ENCODE measurements at places on chromosomes 5 and 9.
A peak's percentile ranks its signal among the peaks of the same experiment; 100 is the strongest.

GRCh38 chr5:76473661-76474060 is 70.6 kb downstream of the IQGAP2 start:
- no peak for DNase-seq

DNA sequence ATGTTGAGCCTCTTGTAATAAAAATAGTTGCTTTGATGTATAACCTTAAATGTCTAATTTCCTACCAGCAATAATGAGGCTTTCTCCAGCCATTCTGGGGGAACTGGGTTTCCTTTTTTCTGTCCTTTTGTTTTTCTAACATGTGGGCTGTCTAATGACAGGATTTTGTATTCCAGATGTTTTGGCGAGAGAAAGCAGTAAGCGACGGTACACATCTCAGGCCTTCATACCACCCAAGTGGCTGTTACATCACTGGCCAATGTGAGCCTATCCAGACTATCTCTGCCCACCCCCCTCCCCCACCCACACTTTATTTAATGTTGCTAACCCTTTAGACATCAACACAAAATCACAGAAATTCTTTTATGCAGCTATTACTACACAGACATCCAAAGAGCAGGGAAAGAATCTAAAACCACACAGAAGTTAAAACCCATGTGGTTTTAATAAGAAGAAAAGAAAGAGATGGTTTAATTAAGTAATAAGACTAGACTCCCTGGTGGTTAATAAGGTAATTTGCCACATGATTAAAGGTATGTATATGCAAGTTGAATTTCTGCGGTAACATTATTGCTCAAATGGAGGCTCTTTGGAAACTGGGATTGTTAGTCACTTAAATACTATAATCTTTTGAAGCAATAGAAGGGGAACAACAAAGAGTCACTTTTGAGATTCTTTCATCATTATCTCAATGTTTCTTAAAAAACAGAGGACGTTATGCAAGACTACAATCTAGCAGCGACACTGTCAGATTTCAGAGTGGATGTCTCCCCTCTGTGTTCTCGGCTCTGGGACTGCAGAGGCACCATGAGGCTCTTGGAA is 365.1 kb downstream of the ENC1 start:
- DNase-seq: peak; percentile 51

- DNase-seq: no peak
Observed at GRCh38 chr5:172985596-172985995, 2.0 kb downstream of the ATP6V0E1 start.

- DNase-seq: no peak
Observed at GRCh38 chr5:178440181-178440580, 150.0 kb downstream of the COL23A1 start.

DNA sequence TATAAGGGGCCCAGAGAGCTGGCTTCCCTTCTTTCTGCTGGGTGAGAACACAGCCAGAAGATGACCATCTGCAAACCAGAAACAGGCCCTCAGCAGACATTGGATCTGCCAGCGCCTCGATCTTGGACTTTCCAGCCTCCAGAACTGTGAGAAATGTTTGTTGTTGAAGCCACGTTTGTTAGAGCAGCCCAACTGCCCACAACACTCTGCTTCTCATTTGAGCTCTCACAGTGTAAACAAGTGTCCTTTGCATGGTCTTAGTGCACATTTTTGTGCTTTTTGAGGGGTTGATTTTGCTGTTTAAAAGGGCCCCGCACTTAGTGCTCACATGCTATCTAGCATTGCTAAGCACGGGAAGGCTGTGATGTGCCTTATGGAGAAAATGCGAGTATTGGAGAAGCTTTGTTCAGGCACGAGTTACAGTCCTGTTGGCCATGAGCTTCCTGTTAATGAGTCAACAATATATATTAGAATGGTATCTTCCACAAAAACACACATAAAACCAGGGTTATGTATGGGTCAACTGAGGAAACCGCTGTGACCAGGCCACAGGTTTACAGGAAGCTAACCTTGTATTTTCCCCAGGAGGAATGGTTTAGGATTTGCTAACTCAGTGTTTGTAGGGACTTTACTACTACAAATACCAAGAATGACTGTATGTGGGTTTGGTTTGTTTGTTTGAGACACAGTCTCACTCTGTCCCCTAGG is 11.9 kb downstream of the CMBL start:
- no peak for DNase-seq

DNA sequence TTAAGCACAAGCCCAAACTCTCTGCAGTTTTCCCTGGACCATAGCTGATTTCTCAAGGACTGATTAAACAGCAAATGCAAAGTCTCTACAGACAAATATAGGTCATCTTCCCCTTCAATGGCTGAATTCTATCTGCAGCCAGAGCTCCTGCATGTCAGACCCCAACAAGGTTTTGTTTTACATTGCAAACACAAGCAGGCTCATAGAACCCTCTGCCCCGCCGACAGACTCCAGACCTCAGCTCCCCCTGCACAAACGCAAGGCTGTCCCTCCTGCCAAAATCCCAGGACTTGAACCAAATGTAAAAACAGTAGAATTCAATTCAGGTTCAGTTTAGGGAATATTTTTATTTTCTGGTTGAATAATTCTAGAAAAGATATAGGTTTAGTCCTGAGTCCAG is 526.7 kb upstream of the TRPC7 start:
- no peak for DNase-seq

DNA sequence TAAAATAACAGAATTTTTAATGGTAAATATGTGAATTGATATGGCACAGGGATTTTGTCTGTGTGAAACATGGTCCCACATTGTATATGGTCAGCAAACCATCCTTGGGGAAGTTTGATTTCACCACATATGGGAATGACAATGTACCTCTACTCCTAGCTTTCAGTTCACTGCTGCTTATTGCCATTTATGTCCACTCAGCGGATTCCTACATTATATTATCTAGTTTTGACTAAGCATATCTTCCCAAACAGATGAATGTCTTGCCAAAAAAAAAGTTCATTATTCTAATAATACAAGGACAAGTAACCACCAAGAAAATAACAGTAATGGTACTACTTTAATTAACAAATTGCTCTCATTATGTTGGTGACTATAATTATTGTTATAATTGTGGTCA is 1521.6 kb downstream of the MAT2B start:
- no peak for DNase-seq

DNA sequence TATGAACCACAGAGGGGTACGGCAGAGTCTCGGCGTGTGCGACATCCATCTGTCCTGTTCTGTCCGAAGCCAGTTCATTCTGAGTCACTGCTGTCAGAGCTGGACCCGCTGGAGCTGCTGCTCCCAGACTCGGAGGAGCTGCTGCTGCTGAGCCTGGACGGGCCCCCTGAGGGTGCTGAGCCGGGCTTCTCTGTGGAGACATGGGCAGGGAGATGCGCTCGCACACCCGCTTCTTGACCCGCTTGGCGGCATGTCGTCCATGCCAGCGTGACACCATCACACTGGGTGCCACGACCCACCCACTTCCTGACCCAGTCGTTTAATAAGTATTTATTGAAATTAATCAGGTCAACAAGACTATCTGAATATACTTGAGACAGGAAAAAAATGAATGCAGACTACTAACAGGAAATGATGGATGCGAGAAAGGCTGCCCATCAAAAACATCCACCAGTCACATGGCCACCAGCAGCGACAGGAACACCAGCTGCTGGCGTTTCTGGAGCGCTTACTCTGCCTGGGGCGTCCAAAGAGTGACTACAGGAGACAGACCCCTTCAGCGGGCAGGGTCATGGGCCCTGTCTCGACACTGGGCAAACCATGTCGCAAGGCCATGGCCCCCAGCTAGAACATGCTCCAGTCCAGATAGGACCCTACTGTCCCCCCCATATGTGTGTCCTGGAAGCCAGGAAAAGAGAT is 8.4 kb downstream of the BRD3OS start:
- no peak for DNase-seq

GRCh38 chr5:175202463-175203068 is 241.4 kb downstream of the DRD1 start:
- no peak for DNase-seq

- DNase-seq: no peak
Observed at GRCh38 chr5:41893074-41893851, 10.9 kb upstream of the RIMOC1 start.

DNA sequence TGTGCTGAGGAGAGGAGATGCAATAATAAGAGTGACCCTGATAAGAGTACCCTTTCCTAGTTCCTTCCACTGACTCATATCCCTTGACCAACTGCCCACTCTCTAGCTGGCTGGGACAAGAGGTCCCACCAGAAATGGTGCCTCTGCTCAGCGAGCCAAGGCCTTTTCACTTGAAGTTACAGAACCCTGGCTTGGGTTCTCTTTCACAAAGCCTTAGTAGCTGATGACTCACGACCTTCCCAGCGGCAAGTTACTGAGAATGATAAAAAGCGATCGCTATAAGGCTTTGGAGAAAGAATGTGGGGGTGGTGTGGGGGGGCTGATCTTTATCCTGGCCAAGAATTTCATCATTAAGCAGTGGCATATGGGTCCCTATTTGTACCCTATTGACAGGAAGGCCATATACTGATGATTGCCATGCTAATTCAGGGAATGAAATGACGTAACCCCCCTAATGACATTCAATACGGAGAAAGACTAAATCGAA is 90.3 kb downstream of the FBXO38 start:
- no peak for DNase-seq

- no peak for DNase-seq
Observed at GRCh38 chr5:165720901-165721300, 2215.5 kb downstream of the MAT2B start.

GRCh38 chr5:112186401-112186990 is 232.6 kb downstream of the EPB41L4A start:
- DNase-seq: peak; percentile 61

- no peak for DNase-seq
Observed at GRCh38 chr5:10699281-10699874, 61.7 kb downstream of the DAP start.

- no peak for DNase-seq
Observed at GRCh38 chr5:103667068-103667467, 104.5 kb upstream of the NUDT12 start.

GRCh38 chr5:57037355-57037754 is 85.4 kb upstream of the MIER3 start:
- DNase-seq: no peak

GRCh38 chr5:134136771-134137170 is 22.3 kb downstream of the TCF7 start:
- DNase-seq: no peak

DNA sequence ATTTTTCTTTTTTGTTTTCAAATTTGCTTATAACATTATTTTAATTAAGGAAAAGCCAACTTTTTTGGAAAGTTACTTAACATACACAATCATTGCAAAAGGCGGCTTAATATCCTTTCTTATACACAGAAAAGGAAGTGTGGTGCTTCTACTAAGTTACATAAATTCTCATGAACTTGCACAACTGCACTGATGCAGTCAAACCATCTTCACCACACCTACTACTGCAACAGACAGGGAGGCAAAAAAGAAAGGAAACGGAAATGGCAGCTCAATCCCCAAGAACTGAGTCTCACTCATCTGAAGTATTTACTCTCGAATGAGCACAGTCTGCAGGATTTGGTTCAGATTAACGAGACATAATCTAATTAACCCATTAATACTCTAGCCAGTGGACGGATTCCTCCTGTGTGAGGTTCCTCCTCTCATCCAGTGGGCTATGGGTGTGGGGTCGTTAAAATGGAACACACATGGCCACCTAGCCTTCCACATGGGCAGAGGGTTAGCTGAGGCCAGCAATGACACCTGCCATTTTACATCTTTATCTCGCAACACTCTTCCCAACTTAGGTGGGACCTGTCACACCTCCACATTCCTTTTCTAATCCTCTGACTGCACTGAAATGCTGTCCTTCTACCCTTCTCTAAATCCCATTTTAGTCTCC is 30.0 kb downstream of the GOLM1 start:
- DNase-seq: no peak

DNA sequence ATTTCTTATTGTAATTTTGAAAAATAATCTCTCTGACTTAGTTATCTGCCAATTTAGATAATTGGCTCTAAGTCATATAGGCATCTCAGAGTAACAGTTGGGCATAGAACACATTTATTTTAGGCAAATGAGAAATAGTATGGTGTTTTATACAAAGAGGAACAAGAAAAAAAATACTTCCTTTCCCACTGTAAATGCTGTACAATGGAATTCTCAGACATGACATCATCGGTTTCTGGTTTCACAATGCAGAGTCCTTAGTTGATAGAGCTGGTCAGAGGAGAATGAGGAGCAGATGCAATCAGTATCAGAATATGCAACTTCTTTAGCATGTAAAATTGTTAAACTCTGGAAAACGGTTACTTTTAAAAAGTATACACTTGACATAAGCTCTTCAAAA is 49.4 kb downstream of the PLK2 start:
- DNase-seq: peak; percentile 91

DNA sequence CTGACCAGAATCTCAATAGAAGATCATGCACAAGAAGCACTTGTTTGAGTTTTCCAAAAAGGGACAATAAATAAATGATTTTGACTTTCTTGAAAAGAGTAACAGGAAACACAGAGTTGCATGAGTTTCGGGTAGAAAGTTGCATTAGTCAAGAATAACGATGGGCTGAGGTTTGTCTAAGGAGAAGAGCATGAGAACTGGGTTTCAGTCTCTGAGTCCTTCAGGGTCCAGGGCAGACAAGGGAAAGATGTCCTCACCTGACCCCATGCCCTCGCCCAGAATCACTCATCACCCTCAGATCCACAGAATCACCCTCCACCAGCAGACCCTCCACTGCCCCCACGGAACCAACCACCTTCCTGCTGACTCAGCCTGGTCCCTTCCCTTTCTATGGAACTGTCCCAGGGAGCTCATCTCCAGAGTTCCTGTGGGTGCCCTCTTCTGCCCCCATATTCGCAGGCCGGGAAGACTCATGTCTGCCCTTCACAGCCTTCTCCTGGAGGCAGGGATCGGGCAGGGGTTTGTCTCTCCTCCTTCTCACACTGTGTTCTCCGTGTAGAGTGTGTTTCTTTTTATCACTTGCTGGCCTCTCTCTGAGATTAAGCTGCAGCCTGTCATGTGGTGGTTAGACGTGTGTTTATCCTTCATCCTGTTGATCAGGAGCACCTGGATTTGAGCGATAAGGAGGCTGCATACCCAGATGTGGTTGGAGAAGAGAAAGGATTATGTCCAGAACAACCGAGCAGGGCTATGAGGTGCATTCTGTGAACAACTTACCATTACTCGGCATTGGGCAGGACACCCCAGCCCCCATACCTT is 442.6 kb downstream of the MAT2B start:
- no peak for DNase-seq

GRCh38 chr9:126226991-126227936 is 99.4 kb upstream of the MVB12B start:
- DNase-seq: no peak

- DNase-seq: peak; percentile 73
Observed at GRCh38 chr9:109806506-109807115, 26.6 kb downstream of the PALM2AKAP2 start.

GRCh38 chr9:109278848-109279247 is 42.0 kb downstream of the EPB41L4B start:
- DNase-seq: no peak

DNA sequence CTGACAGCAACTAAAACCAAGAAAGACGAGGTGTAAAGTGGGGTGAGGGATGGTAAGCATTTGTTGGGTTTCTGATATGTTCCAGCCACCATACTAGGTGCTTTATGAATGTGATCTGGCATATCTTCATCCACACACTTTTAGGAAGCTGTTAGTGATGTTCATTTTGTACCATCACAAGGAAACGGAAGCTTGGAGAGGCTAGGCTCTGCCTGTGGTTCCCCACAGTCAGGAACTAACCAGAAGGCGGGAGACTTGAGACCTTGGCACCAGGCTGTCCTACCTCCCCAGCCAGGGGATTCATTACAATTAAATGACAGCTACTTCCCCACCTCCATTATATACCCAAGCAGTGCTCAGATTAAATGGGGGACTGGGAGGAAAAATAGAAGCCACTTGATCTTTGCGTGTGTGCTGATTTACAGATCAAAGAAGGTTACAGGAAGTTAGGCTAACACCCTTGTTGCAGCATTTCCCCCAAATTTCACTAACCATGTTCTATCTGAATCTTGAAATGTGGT is 43.0 kb downstream of the SFXN1 start:
- DNase-seq: no peak
